ENCODE measurements at places on chromosomes 16 and 17.

DNA sequence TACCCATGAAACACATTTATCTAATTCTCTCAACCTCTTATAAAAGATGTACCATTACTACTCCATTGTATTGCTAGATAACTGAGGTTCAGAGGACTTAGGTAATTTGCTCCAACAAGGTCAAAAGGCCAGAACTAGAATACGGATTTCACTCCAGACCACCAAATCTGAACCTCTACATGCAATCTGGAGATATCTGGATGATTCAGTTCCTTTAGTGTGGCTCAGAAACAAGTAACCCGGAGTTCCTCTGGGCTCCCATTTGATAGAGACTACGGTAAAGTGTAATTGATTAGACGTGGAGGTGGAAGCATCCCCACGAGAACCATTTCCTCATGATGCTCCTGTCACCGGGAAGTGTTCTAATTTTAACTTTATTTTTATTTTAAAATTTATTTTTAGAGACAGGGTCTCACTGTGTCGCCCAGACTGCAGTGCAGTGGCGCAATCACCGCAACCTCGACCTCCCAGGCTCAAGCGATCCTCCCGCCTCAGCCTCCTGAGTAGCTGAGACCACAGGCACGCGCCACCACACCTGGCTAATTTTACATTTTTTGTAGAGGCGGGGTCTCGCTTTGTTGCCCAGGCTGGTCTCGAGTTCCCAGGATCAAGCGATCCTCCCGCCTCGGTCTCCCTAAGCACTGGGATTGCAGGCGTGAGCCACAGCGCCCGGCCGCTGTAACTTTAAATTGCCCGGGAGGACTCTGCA is 608 bp upstream of the COX10 start:
- no peak for DNase-seq

DNA sequence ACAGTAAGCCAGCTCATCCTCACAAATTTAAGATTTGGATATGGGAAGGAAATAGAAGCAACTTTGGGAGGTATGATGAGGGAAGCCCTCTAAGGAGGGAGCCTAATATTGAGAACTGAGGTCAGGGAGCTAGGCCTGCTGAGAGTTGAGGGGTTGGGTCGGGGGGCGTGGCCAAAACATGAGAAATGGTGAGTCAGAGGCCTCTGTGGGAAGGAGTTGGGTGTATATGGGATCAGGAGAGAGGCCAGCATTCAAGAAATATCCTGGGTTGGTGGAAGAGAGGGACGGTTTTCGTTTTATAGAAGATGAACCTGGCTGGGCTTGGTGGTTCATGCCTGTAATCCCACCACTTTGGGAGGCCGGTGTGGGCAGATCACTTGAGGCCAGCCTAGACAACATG is 48.4 kb downstream of the CLEC16A start:
- DNase-seq, result no peak

DNA sequence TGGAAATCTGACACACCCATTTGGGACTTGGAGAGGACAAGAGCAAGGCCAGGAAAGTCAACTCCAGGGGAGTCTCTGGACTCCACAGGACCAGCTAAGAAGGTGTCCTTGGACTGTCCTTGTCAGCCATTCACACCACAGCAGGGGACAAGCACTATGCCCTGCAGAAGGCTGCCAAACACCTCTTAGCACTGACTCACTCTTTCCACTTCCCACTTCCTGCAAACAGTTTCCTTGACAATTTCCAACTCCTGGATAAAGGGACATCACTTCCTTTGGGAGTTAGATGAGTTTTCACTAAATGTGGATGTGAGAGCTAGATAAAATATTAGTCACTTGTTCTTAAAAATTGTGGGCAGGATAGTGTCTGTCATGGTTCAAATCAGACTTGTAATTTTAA is 37.8 kb upstream of the BCAR1 start:
- DNase-seq, result no peak

DNA sequence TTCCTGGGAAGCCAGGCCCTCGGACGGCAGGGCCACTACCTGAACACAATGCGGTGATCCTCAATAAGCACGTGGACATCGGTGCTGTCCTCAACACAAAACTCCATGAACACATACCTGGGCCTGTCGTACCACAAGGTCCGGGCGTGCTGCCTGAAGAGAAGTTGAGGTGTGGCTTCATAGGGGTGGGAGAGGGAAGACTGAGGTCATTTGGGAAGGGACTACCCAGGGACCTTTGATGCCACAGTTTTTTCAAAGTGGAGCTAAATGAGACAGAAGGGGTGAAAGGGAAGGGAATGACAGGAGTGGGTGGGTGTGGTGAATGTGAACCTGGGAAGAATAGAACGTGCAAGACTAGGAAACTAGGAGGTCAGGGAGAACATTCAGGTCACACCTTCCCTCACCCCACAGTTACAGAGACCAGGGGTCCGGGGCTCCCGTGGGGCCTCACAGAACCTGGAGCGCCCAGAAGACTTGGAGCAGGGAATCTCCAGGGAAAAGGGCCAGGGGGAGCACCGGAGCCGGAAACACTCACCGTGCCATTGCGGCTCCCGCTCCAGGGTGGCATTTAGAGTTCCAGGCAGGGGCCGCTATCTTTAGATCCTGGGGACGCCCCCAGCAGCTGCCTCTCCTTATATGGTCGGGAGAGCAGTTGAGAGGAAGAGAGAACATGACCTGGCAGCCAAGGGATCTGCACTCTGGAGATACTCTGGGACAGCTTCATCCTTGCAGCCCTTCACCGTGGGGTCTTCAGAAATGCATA is at the start of gene PTGES3L:
TSS of gene PTGES3L (minus strand) at position 570 of the 763 bp plus-strand sequence. CDS start at position 543, 27 bp downstream.
- DNase-seq, result no peak

DNA sequence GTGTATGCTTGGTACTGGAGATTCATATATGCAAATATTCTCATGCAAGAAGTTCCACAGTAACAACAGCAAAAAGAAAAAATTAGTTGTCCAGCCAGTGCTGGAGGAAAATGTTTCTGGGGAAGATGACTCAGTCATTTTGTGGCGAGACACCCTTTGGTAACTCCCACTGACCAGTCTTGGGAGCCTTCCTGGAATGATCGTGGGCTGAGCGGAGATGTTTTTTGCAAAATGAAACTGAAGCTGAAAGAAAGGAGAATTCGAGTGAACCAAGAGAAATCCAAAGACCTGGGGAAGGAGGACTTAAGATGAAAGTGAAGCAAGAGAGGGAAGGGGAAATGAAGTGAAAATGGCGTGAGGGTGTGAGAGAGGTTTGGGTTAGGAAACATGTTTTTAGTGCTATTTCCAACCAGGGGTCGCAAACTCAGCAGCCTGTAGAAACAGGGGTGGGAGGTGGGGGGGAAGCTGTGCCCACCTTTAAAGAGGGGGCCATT is 5.2 kb downstream of the ITPRIPL2 start:
- no peak for DNase-seq
